Cortex of kidney (tissue), 1 donor: ENCODE measurements at places on chromosomes 3 and 15.

DNA sequence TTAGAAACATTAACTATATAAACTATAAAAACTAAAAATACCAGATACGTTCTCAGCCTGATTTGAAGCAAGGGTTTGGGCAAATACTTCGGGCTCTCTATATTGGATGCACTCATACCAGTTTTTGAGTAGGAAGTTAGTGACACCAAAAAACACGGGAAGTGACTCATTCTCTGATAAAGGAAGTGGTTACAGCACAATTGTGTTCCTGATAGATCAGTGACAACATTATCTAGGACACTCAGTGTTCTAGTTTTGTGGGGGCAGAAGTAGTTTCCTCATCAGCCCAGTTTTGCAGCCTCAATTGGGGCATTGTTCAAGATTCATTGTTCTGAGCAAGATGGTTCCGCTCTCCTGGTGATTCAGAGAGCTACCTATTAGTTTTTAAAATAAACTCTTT, 469.6 kb upstream of the DPPA4 start:
- no peak for DNase-seq

- no peak for DNase-seq
Measured at GRCh38 chr3:66037330-66037985, 1.3 kb downstream of the MAGI1 start.

DNA sequence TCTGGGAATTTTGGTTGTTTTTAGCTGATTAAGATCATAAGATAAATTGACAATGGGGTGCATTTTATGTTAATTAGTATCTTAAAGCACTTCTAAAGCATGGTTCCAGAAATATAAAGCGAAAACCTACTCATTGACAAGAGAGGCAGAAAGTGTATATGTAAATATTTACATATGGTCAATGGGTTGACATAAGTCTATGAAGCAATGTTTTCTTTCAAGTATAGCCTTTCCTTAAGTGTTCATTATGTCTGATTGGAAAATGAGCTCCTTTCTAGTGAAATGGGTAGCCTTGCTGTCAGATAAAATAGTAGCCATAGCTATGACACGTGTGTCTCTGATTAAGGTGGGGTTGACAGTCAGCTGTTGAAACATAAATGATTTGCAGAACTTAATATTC, 365.2 kb upstream of the AGTR1 start:
- no peak for DNase-seq

GRCh38 chr3:123286308-123287023, 84.7 kb downstream of the SEC22A start:
- DNase-seq = no peak

- no peak for DNase-seq
Measured at GRCh38 chr3:195921334-195921791, 13.0 kb upstream of the TNK2 start.

GRCh38 chr15:57382215-57382614, 5.9 kb downstream of the CGNL1 start:
- no peak for DNase-seq

DNA sequence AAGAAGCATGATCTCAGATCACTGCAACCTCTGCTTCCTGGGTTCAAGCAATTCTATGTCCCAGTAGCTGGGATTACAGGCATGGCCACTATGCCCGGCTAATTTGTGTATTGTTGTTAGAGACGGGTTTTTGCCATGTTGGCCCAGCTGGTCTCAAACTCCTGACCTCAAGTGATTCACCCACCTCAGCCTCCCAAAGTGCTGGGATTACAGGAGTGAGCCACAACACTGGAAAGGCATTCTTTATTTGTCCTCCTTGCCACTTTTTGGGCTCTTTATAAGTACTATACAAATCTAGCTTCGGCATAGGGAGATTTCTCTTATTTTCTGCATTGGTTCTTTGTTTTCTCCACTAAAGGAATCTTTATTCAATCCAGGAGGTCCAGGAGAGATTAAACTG, 18.6 kb downstream of the CMTM8 start:
- no peak for DNase-seq

- DNase-seq = no peak
Measured at GRCh38 chr3:177245250-177245649, 48.0 kb upstream of the TBL1XR1 start.

- no peak for DNase-seq
Measured at GRCh38 chr15:45205192-45205591, 17.4 kb upstream of the SHF start.

- no peak for DNase-seq
Measured at GRCh38 chr3:113232342-113232741, 21.0 kb downstream of the BOC start.

DNA sequence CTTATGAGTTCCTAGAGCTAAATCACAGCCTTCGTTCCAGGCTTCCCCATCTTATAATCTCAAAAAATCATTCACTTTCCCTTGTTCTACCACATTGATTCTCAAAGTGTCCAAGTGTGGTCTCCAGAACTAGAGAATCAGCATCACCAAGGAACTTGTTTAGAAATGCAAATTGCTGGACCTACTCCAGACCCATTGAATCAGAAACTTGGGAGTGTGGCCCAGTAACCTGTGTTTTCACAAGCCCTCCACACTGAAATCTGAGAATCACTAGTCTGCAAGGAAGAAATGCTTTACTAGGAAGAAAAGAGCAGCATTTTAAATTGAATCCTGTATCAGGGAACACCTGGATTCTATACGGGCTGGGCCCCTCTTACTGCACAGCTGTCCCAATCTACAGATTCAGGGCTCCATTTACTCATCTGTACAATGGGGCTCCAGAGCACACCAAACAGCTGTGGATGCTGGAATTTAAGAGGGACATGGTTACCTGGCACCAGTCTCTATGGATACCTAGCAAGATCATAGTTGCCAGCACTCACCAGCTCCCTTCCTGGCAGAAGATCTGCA, 3.9 kb downstream of the MEGF11 start:
- no peak for DNase-seq

DNA sequence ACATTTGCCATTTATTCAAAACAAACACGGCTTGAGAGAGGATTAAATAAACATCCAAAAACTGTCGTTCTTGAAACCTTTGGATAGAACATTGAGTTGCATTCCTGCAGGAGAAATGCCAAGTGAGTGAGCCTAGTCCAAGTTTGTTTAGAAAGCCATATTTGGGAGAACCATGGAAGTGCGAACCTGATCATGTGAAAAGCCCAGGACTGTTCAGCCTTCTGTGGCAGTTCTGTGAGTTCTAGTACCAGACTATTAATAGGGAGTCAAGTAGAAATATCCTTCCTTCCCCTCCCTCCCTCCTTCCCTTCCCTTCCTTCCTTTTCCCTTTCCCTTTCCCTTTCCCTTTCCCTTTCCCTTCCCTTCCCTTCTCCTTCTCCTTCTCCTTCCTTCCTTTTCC, 470.4 kb downstream of the LPP start:
- DNase-seq = no peak

DNA sequence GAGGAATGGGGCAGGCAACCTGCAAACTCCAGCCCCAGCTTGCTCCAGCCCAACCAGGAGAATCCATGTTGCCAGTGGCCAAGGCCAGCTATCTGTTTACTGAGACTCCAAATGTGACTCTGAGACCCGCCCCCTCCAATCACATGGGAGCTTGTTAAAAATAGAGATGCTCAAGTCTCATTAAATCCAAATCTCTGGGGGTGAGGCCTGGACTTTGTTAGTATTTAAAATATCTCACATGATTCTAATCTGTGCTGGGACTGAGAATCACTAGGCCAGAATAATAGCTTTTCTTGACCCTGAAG, 224.2 kb upstream of the TBL1XR1 start:
- DNase-seq = no peak

- no peak for DNase-seq
Measured at GRCh38 chr3:141348837-141349236, 19.5 kb upstream of the ZBTB38 start.

DNA sequence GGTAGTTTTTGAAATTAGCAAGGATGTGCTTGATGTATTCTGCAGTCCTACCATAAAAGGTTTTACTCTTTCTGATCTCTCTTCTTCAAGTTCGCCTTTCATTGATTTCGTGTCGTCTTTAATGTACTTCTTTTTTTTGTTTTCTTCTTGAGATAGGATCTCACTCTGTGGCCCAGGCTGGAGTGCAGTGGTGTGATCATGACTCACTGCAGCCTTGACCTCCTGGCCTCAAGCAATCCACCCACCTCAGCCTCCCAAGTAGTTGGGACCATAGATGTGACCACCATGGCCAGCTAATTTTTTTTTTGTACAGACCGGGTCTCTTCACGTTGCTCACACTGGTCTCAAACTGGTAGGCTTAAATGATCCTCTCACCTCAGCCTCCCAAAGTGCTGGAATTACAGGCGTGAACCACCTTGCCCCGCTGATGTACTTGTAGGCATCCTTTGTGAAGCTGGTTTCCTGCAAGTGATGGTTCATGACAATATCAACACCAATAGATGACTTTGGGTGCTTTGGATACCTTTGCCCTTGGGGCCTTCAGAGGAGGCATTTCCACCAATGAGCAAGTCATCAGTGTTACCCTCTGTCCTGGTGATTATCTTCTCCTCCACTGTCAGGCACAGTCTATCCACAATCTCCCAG, 28.9 kb upstream of the RNF7 start:
- DNase-seq = no peak

DNA sequence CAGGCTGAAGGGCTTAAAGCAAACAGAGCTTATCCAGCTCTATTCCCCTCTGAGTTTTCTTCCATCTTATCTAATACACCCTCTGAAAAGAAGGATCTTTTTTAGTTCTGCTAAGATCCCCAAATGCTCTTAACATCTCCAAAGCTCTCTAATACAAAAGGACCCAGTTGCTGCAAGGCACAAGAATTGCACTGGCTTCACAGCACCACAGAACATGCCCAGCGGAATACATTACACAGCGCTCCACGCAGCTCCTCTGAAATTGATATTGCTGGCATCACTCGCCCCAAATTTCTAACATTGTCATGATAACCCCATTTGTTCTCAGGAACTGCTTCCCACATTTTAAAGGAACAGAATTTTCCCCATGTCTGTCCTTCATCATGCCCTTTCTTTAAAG, 210.1 kb downstream of the RORA start:
- DNase-seq = no peak
